ENCODE measurements at places on chromosomes 5 and 9.

GRCh38 chr5:76223696-76224095 lies 140.5 kb downstream of the SV2C start:
- no peak for DNase-seq

GRCh38 chr5:128632264-128632663 lies 94.2 kb upstream of the FBN2 start:
- no peak for DNase-seq

GRCh38 chr5:81161012-81161601 lies 72.0 kb upstream of the CKMT2 start:
- DNase-seq, result no peak

- DNase-seq, result no peak
These were observed at the start of gene TESK1 for GRCh38 chr9:35604578-35605350. Gene TESK1 (plus strand): TSS chr9:35605262. CDS start chr9:35605620, 358 bp downstream.

GRCh38 chr9:129946246-129946995 lies 96.6 kb downstream of the FNBP1 start:
- no peak for DNase-seq

Measured in cortex of kidney (tissue), 1 donor.